C1 segment of cervical spinal cord (tissue), 14 donors: ENCODE measurements at places on chromosomes 4 and X.

- DNase-seq, result no peak
Measured at GRCh38 chrX:119497185-119497584, 28.9 kb downstream of the SLC25A5 start.

DNA sequence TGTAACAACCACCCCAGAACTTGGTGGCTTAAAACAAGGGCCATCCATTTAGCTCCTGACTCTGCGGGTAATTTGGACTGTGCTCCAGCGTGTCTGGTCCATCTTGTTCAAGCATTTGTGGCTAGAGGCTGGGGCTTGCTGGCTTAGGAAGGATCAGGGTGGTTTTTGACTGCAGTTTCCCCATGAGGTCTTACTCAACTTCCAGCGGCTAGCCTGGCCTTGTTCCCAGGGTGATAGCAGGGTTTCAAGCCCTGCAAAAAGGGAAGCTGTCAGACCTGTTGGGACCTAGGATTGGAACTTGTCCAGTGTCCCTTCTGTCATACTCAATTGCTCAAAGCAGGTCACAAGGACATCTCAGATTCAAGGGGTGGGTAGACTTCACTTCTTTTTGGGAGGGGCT, 205.9 kb downstream of the STIM2 start:
- peak; percentile 10 for DNase-seq

DNA sequence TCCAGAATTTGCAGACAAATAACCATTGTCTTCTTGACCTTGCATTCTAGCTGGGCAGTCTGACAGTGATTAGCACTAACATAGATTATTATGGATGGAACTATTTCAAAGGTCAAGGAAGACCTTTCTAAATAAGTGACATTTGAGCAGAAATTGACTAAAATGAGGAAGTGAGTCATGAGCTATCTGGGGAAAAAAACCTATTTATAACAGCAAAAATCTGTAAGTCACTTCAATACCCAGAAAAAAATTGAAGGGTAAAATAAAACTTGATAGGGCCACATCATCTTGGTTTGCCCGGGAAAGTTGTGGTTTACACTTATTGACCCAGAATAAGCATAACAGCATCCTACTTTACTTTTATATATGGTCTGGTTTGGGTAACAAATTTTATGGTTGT, 414.6 kb upstream of the HS3ST1 start:
- no peak for DNase-seq

- no peak for DNase-seq
Measured at GRCh38 chr4:164070625-164071024, 576.1 kb downstream of the TMA16 start.

DNA sequence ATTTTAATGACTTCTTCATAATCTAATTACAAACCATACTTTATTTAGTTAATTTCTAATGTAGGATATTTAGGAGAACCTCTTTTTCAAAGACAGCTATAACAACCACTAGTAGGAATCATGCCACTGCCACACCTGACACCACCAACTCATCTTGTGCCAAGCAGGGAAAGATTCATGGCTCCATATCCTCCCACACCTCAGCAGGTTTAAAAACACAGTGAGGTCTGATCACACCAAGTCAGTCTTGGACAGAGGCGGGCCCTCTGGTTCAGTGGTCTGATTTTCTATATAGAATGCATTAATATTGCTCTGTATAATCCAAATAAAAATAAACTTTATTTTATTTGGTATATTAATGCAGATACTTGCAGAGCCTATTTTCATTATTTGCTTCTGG, 227.7 kb upstream of the TTC29 start:
- DNase-seq, result no peak

GRCh38 chr4:173119818-173120217, 48.8 kb upstream of the GALNT7 start:
- DNase-seq, result no peak

DNA sequence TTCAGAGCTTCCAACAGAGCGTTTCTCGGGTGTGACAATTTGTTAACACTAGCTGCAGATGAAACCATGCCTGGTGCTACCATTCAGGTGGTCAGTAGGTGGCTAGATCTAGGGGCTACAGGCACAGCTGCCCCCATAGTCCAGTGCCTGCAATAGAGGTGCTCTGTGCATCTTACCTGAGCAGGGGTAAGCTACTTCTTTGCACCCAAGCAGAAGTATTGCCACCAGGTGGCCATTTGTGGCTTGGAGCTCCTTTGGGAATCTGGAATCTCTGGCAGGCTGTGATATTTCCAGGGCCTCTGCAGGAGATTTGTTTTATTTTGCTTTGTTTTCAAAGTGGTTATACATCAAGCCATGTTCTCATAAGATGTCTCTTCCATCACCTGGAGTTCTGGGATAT, 170.7 kb upstream of the PUDP start:
- no peak for DNase-seq

DNA sequence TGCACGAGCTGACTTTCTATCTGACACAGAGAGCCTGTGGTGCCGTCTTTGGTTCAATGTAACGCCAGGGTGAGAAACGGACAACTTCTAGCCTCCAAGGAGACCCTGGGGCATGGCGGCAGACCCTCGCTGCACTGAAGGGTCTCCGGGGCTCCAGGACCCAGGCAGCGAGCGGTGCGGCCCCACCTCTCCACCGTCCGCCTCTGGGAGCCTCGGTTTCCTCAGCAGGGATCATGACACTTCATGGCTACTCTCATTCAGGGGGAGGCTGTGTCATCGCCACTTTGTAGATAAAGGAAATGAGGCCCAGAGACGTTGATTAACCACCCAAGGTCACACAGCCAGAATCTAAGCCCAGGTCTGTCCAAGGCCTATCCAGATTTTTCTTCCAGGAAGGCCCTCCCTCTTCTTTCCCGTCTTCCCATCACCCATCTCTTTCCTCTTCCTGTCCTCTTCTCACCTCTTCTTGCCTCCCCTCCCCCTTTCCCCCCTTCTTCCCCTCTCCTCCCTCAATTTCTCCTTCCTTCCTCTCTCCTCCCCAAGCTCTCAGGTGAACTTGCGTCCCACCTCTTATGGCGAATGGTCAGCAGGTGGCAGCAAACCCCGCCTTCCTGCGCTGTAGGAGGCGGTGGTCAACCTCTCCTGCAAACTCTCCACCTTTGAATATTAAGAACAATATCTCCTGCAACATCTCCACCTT, 69.3 kb upstream of the HMX1 start:
- DNase-seq, result no peak

DNA sequence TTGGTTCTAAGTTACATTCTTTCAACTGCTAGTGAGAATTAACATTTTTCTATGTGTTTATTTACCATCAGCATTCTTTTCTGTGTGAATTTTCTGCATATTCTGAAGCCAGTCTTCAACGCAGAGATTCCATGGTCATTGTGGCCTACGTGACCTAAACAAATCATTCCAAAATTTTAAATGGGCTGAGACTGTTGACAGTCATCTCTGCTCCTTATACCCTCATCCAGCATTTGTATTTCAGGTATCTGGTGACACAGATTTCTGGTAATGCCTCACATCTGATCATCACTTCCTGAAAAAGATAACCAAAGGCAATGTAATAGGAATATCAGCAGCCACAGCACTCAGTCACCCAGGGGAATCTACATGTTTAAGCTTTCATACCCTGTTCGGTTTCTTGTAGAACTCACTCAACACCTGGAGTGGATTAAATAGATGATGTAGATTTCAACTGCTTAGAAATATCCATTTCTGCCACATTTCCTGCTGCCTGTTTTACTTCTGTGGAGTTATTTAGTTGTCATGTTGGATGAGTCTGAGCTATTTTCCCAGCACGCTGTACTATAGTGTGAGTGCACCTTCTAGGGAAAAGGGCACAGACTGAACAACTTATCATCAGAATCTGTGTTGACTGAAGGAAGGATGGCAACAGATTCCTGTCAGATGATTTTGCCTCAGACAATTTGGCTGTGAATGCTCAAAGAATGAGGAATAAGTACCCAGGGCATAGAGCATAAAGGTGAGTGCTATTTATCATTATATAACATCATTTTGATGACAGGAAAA, 73.0 kb upstream of the HPGD start:
- no peak for DNase-seq

- DNase-seq, result no peak
Measured at GRCh38 chr4:118680808-118681207, 4.4 kb upstream of the METTL14 start.

GRCh38 chr4:56668267-56668666, 12.8 kb downstream of the HOPX start:
- no peak for DNase-seq

DNA sequence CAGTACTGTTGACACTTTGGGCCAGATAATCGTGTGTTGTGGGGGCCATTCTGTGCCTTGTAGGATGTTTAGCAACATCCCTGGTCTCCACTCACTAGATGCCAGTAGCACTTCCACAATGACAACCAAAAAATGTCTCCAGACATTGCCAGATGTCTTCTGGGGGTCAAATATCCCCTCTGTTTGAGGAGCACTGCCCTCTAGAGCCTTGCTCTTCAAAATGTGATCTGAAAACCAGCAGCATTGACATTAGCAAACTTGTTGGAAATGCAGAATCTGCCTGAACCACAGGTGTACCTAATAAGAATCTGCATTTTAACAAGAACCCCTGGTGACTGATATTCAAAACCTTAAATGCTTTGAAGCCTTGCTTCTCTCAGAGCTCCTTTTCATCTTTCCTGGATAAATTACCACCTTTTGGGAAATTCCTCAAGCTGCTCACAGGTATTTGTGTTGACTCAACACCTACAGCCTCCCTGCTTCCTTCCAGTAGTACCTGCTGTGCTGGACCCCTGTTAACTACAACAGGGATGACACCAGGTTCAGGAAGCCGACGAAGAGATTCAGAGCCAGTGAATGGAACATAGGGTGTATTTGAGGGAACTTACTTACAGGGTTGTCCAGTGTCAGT, 459.0 kb upstream of the NR3C2 start:
- DNase-seq, result no peak

DNA sequence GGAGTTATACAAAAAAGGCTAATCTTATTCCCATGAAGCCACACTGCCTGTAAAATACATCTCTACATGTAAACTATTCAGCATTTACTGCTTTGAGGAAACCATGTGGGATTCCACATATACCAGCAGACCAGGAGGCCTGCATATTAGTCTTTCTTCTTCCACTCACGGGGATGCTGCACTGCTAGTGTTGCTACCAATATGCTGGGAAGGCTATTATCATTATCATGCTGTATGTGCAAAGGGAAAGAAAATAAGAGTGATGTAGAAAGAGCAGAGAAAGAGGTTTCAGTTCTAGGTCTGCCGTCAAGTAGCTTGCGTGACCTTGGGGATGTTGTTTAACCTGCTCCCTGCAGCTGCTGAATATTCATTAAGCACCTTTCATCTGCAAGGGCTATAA, 61.0 kb downstream of the MGST2 start:
- DNase-seq, result no peak

DNA sequence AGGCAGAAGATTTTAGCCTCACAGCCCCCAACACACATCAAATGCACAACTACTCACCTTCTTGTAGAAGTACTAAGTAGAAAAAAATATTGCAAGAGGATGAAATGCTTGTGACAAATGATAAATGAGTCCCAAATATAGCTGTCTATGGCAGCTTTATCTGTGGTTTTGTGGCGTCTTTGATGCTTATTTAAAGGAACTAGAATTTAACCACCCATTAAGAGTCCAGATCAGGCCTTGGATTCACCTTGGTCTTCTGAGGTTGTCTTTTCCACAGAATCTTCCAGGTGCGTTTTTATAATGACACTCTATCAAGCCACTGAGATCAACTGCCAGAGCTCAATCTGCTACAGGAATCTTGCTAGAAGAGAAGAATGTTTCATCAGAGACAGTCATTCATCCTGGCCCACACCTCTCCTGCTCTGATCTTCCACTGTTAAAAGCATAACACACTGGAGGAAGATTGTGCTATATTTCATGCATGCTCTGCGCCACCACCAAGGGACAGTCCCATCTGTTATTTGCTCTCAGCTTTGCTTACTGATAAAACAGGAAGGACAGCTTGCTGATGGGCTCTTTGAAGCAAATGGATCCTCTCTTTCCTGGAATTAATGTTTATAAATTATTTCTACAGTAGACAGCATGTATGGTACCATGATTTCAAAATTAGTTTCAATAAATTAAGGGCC, 144.1 kb downstream of the SLC7A11 start:
- no peak for DNase-seq

DNA sequence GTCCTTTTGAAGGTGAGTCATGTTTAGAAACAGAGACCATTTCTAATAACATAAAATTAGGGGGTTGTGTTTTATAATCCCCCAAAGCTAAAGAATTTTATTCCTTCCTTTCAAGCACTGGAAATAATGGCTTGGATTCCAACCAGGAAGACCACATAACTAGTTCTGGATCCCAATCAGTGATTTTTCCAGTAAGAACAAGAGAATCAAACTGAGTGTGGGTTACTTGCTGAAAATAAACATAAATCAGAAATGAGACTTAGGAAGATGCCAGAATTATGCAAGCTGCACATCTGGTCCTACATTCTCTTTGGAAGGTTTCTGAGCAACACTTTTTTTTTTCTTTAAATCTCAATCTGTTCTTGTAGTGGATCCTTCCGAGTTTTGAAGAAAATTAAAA, 76.3 kb downstream of the SOWAHB start:
- DNase-seq, result no peak

- no peak for DNase-seq
Measured at GRCh38 chr4:179268791-179269190, 1826.6 kb upstream of the AGA start.

GRCh38 chrX:150763810-150764209, 70.6 kb downstream of the MTMR1 start:
- no peak for DNase-seq

DNA sequence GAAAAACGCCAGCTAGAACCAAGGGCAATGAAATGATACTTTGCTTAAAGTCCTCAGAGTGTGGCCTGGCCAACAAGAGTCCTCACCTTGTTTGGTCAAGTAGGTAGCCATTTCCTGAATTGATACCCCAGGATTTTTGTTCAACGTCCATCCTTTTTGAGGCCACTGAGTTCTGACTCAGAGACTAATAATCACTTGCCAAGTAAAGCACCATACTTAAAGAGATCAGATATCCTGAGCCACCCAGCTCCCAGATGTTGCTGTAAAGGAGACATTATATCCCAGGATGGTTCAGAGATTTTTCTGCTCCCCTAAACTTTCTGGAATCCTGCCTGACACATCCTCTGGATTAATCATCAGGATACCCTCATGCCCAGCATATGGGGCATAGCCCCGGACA, 190.9 kb downstream of the RAP1GDS1 start:
- no peak for DNase-seq

DNA sequence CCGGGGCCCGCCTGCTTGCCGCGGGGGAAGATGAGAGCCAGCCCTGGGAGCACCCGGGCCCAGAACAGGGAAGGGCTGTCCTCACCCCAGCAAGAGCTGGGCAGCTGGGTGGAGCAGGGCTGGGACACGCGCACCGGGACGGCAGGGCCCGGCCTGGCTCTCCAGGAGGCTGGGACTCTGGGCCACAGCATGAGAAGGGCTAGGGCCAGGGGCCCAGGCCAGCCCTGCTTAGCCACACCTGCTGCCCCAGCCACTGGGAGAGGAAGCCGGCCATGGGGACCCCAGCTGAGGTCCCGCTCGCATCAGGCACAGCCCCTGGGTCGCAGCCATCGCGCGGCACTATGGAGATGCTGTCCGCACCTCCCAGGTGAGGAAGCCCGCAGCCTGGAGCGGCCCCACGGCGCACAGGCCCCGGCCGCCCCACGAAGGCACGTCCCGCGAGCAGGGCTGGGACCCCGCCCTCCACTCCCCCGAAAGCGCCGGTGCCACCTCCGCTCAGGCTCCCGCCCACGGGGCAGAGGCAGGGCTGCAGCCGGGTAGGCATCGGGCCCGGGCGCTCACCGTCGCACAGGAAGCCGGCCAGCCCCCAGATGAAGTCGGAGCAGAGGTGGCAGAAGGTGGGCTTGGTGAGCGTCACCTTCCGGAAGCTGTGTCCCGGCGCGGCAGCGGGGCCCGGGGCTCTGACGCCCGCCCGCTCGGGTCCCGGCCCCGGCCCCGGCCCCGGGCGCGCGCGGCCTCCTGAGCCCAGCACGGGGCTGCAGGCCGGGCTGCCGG, 531 bp downstream of the DGKQ start:
- peak; percentile 34 for DNase-seq
